ENCODE measurements at places on chromosomes 6 and 20. TPM values are rescaled to one million over a fixed set of nuclear protein-coding genes. Genes with fewer than 3 reads are reported as not detected.
A peak's percentile ranks its signal among the peaks of the same experiment; 100 is the strongest.

DNA sequence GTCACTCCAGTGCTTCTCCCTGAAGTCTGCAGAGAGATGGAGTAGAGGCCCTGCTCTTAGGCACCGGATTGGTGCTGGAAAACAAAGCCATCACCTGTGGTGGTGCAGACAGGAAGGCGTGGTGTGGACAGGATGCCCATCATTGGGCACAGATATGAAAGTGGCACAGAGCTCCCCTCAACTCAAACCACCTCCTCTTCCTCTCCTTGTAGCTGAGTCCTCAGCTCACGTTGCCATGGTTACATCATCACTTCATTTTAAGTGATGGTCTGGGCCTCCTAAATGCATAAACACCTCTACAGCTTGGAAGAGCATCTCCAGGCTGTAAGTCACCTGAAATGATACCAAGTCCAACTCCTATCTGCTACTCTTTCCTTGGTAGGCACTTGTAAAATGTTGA, 8.0 kb upstream of the RTF2 start:
- H3K27ac ChIP-seq, result no peak overlapping the region
- H3K4me1 ChIP-seq, result no peaks in the 10 kb centered on the region
- DNase-seq, result no peak

DNA sequence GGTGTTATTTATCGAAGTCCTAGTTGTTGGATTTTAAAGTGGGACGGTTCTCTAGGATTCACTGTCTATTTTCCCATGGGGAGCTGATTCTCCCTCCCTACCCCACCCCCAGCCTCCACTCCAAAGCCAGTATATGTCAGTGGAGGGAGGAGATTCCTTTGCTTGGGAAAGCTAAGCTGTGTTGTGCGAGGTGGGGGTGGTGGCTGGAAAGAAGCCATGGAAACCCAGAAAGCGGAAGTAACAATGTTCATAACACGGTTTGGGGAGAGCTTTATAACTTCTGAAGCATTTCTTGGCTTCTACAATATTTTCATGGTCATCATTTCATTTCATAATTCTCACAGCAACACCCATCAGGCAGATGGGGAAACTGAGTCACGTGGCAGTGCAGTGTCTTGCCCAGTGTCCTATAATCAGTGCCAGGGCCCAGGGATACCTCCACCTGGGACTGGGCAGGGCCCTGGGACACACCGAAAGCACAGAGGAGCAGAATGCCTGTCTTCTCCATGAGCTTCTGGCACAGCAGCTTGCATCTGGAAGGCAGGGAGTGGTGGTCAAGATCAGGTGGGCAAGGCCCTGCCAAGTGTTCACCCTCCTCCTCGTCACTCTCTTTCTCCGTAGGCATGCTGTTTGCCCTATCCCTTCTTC, 4.5 kb downstream of the SUN5 start:
- H3K36me3 ChIP-seq, result no peaks in the 10 kb centered on the region
- H3K4me3 ChIP-seq, result no peak overlapping the region
- no peak for DNase-seq
- no peaks in the 10 kb centered on the region for H3K4me1 ChIP-seq
- H3K27me3 ChIP-seq, result no peaks in the 10 kb centered on the region

DNA sequence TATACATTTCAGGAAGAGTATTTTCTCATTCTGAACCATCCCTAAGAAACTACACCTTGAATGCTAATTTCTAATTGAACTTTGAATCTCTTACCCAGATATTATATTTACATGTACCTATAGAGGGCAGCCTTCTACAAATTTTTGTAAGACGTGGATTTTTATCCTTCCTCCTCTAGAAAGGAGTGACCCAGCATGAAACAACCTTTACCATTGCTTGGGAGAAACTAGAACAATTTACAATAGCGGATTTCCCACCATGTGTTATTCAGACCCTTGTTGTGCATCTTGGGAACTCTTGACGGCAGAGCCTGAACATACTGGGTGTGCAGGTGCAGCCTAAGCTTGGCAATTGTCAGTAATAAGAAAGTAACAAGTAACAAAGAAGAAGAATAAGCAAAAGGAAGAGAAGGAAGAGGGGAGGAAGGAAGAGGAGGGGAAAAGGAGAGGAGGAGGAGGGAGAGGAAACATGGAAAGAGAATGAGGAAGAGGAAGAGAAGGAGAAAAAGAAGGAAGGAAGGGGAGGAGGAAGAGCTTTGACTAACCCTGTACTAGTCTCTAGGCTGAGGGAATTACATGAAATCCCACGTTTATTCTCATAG, 10.8 kb upstream of the TAAR1 start:
- DNase-seq, result no peak
- no peak overlapping the region for H3K4me3 ChIP-seq
- no peaks in the 10 kb centered on the region for H3K4me1 ChIP-seq
- no peaks in the 10 kb centered on the region for H3K27me3 ChIP-seq

- no peak overlapping the region for H3K27ac ChIP-seq
- no peaks in the 10 kb centered on the region for H3K4me1 ChIP-seq
- no peak for DNase-seq
- H3K4me3 ChIP-seq, result no peak overlapping the region
- no peaks in the 10 kb centered on the region for H3K36me3 ChIP-seq
- no peaks in the 10 kb centered on the region for H3K27me3 ChIP-seq
These were observed 45.8 kb upstream of the NNAT start for GRCh38 chr20:37475252-37475651.

- no peaks in the 10 kb centered on the region for H3K27me3 ChIP-seq
- H3K4me1 ChIP-seq, result no peaks in the 10 kb centered on the region
- no peak overlapping the region for H3K27ac ChIP-seq
These were observed 89.5 kb downstream of the CDH4 start for GRCh38 chr20:61341605-61342004.

- no peaks in the 10 kb centered on the region for H3K4me1 ChIP-seq
- no peak for DNase-seq
- H3K4me3 ChIP-seq, result no peak overlapping the region
- H3K27ac ChIP-seq, result no peak overlapping the region
- no peaks in the 10 kb centered on the region for H3K27me3 ChIP-seq
These were observed 48.4 kb downstream of the PLAGL2 start for GRCh38 chr20:32158943-32159660.

GRCh38 chr6:33840048-33840926, 36.5 kb upstream of the MLN start:
- no peak overlapping the region for H3K27ac ChIP-seq
- no peaks in the 10 kb centered on the region for H3K4me1 ChIP-seq
- DNase-seq, result no peak

DNA sequence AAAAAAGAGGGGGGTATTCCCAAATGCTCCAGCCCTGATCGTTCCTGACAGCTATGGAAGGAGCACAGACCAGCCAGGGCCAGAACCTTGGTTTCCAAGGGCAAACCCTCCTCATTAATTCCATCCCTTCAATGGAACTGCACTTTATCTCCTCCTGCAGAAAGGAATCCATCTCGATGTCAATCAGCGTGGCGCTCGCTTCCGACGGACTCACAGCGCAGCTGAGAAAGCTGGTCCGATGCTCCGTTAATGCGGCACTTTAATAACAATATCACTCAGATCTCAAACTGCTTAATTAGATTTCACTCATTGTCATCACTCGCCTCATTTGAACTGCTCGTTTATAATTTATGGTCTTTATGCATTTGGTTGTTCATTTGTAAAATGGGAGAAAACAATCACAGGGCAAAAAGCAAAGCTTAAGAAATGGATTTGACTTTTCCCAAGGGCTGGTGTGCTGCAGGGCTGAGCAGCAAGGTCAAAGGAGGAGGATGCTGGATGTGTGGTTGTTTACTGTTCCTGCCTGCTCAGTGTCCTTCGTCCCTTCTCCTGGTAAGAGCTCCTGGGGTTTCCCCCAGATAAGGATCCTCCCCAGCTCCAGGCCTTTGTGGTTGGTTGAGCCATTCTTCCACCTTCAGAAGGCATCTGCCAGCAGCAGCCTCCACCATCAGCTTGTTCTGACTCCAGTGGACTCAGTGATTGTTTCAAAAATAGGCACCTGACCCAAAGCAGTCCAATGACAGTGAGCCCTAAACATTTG, 152.7 kb downstream of the ANKRD60 start:
- peaks cover 2% of the 10 kb centered on the region for H3K4me1 ChIP-seq
- H3K36me3 ChIP-seq, result no peaks in the 10 kb centered on the region
- H3K27ac ChIP-seq, result no peak overlapping the region

GRCh38 chr6:1641343-1641885, 31.7 kb downstream of the FOXC1 start:
- no peak for DNase-seq
- H3K36me3 ChIP-seq, result no peaks in the 10 kb centered on the region
- no peaks in the 10 kb centered on the region for H3K4me1 ChIP-seq

- H3K4me3 ChIP-seq, result peak overlapping the region; percentile 30
- H3K27me3 ChIP-seq, result no peaks in the 10 kb centered on the region
- peak overlapping the region; percentile 72 for H3K27ac ChIP-seq
- DNase-seq, result no peak
These were observed 130.1 kb downstream of the NFATC2 start for GRCh38 chr20:51412333-51412871.

GRCh38 chr6:25684565-25684964, 32.5 kb downstream of the SCGN start:
- no peaks in the 10 kb centered on the region for H3K27me3 ChIP-seq
- H3K4me3 ChIP-seq, result no peak overlapping the region
- no peaks in the 10 kb centered on the region for H3K36me3 ChIP-seq
- H3K4me1 ChIP-seq, result no peaks in the 10 kb centered on the region
- H3K27ac ChIP-seq, result no peak overlapping the region
- DNase-seq, result no peak

DNA sequence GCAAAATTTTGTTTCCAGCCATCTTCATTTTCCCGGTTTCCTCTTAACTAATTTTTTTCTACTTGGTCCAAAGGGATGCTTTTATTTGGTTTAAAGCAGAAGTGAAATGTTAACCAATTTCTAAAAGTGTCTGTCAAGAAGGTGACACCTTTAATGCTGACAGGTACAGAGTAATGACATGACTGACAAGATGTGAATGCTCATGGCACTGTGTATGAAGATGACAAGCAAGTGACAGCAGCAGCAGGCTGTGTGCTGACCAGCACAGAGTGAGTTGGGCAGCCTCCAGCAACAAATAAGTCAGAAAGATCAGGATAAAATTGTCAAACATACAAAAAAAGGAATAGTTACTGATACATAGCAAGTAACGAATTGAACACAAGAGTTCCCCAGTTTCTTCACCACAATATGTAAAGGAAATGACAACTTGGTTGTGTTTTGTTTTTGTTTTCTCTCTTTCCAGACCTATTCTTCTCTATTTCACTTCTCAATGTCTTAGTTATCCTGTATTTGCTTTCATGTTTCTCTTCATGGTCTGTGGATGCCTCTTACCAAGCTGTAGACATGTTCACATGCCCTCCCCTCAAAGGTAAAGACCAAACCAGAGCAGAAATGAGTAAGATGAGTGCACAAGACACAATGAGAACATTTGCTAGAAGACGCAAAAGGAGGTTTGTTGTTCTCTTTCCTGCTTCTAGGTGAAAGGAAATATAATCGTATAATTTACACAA, 174.9 kb downstream of the FRK start:
- no peaks in the 10 kb centered on the region for H3K27me3 ChIP-seq
- DNase-seq, result no peak
- no peak overlapping the region for H3K4me3 ChIP-seq
- no peaks in the 10 kb centered on the region for H3K36me3 ChIP-seq
- no peaks in the 10 kb centered on the region for H3K4me1 ChIP-seq
- H3K27ac ChIP-seq, result no peak overlapping the region

PHF20 gene
- 109 TPM for total RNA-seq

TRIM31 gene
- not detected for total RNA-seq

PTK7 gene
- total RNA-seq, result 34.9 TPM

PRICKLE4 gene
- 15.5 TPM for total RNA-seq

CGA gene
- total RNA-seq, result not detected

TMEM74B gene
- not detected for total RNA-seq

SLC22A3 gene
- total RNA-seq, result 29.6 TPM

RNF8 gene
- total RNA-seq, result 7.3 TPM
